Uterus (tissue), 4 donors: ENCODE measurements at places on chromosomes 12 and 14.

DNA sequence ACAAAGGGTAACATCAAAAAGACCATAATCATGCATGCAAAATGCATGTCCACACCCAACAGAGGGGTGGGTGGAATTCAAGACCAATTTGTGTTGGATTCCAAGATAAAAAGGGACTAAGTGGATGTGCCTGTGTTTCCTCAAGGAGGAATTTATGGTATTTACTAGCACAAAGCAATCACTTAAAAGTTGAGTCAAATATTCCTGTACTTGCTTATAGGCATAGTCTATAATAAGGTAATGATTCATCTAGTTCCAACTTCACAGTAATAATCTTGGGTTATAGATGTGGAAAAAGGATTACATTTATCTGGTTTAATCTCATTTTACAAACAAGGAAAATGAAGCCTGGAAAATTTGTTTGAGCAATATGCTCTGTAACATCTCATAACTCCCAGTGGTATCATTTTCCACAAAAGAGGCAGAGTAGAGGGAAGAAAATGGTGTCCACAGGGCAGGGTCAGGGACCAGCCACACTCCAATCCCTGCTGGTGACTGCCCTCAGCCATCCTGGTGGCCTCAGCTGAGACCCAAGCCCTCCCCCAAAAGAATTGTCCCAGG is 80.8 kb upstream of the REP15 start:
- no peak for DNase-seq

GRCh38 chr12:63020269-63020668 is 85.3 kb upstream of the PPM1H start:
- no peak for DNase-seq

- DNase-seq, result no peak
These were observed 94.0 kb downstream of the NUAK1 start for GRCh38 chr12:106044773-106045172.

DNA sequence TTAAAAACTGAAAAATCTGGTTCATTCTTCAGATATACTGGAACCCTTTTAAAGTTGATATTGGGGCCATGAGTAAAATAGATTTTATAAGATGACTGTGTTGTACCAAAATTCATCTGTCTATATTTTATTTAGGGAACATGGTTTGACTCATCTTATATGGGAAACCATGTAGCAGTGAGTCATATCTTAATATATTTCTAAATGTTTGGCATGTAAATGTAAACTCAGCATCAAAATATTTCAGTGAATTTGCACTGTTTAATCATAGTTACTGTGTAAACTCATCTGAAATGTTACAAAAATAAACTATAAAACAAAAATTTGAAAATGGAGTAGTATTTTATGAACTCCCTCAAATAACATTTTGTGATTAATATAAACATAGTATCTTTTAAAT is 14.2 kb downstream of the PTGER2 start:
- DNase-seq, result no peak

GRCh38 chr14:22713631-22713950 is 52.9 kb upstream of the OXA1L start:
- no peak for DNase-seq

GRCh38 chr14:66244834-66245233 is 241.3 kb upstream of the CCDC196 start:
- no peak for DNase-seq
